GM12878 (cell line): ENCODE measurements at places on chromosomes 4 and X.

GRCh38 chr4:154314248-154314647, 177.4 kb downstream of the DCHS2 start:
- no peak for DNase-seq

DNA sequence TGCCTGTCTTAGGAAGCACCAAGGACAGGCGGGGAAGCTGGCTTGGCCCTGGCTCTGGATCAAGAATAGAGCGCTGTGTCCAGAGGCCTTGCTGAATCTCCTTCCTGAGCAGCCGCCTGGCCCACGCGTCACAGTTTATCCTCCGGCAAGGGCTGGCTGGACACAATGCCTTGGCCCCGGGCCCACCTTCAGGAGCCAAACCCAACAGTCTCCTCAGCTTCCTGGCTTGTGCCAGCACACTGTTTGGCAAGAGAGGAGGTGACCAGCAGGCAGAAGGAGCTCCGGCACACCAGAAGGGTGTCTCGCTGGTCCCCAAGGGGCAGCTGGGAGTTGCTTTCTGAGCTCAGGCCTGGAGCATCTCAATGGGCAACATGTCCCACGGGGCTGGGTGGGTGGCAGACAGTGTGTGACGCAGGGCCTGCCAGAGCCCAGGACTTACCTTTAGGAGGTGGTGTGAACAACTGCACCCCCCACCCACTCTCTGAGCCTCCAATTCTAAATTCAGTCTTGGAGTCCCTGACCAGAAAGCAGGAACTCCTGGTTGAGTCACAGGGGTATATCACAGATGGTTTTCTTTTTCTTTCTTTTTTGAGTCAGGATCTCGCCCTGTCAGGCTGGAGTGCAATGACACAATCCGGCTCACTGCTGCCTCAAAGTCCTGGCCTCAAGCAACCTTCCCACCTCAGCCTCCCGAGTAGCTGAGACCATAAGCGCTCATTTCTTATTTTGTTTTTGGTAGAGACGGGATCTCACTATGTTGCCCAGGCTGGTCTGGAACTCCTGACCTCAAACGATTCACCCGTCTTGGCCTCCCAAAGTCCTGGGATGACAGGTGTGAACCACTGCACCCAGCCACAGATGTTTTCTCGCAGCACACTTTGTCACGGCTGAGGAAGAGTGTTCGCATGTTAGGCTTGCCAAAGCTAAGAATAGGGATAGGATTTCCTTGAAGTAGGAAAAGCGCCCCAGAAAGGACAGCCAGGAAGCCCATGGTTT, 361.2 kb downstream of the BCOR start:
- no peak for DNase-seq

DNA sequence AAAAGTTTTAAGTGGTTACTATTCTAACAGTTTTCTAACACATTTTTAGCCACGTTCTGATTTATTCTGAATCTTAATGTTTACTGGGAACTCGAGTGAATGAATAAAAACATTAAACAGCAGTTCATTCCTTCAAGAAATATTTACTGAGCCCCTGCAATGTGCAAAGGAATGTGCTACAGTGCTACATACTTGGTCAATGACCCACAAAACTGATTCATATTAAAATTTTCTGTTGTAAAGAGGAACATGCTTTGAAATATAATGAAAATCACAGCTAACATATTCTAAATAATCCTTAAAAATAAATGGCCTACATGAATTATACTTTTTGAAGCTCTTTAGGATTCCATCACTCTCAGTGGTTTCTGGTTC, 78.7 kb downstream of the ARAP2 start:
- DNase-seq = no peak

DNA sequence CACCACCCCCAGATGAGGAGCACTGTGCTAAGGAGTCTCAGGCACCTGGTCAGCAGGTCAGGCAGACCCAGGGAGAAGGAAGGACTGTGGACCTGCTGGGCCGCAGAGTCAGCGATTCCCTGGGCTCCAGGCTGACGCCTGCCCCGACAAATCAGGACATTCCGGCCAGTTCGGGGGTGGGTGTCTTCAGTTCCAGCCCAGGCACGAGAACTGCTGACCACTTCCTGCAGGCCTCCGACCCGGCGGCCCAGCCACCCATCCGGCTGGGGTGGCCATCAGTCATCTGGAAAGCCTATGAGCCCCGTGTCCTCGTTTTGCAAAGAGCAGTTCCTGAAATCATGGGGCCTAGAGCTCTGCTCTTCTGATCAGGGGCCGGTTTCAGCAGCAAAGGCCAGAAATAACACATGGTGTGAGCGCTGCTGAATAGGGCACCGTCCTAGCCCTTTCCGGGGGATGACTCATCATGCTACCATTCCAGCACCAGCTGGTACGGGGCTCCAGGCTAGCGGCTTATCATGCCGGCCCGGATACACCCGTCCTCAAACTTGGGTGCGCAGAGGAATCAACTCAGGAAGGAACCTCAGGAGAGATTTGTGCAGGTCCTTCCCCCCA, 7.8 kb upstream of the SH3TC1 start:
- peak; percentile 44 for DNase-seq

- no peak for DNase-seq
These were observed 205.2 kb upstream of the CASK start for GRCh38 chrX:42128587-42128986.

- no peak for DNase-seq
These were observed 311.1 kb downstream of the CAMK2D start for GRCh38 chr4:113450295-113451080.

GRCh38 chr4:113336556-113336955, 287.1 kb downstream of the ANK2 start:
- DNase-seq = no peak

- peak; percentile 25 for DNase-seq
These were observed 57.6 kb downstream of the PROM1 start for GRCh38 chr4:16026160-16026761.

GRCh38 chr4:150973626-150974251, 41.3 kb downstream of the LRBA start:
- no peak for DNase-seq

GRCh38 chrX:49278081-49278480, 8.5 kb downstream of the PPP1R3F start:
- no peak for DNase-seq

GRCh38 chr4:66568001-66568400, 897.7 kb upstream of the EPHA5 start:
- no peak for DNase-seq

GRCh38 chr4:19945501-19945900, 306.2 kb upstream of the SLIT2 start:
- no peak for DNase-seq

DNA sequence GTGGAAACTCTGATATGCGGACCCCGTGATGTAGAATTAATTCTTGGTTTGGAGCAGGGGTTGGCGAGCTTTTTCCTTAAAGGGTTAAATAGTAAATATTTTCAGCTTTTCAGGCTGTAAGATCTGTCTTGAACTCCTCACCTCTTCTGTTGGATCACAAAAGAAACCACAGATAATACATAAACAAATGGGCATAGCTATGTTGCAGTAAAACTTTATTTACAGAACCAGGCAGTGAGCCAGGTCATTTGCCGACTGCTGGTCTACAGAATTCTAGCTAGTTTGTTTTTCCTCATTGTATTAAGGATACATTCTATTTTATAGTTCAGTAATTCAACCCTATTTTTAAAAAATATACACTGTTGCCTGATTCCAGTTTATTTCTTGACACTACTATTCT, 116.6 kb downstream of the PAPSS1 start:
- no peak for DNase-seq

DNA sequence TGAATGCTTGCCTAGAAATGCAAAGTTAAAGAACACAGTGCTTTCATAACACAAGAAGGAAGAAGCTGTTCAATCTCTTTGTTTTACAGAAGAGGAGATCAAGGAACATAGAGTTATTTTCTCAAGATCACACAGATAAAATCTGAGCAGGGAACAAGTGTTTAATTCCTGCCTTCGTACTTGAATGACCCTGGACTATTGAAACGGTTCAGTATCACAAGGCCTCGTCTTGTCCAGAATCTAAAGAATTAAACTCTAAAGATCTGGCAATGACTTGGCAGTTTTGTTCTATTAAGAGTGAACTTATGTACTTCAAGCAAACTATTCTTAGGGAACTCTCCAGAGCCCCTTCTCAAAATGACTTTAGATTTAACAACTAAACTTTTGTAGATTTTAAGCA, 97.7 kb downstream of the ANXA5 start:
- no peak for DNase-seq

GRCh38 chr4:158219623-158220022, 9.3 kb downstream of the TMEM144 start:
- no peak for DNase-seq
